CD4-positive, alpha-beta T cell treated with Interleukin-21 for 1 hour (primary cell): ENCODE measurements at places on chromosomes 1 and 21.

- DNase-seq = no peak
Observed at GRCh38 chr1:35488336-35488735, 68.9 kb downstream of the KIAA0319L start.

GRCh38 chr1:155195201-155196102, 12.2 kb downstream of the THBS3 start:
- DNase-seq = no peak

- DNase-seq = no peak
Observed at GRCh38 chr21:15875286-15875685, 145.5 kb downstream of the USP25 start.

- DNase-seq = no peak
Observed at GRCh38 chr1:53348486-53349368, 20.9 kb upstream of the LRP8 start.

DNA sequence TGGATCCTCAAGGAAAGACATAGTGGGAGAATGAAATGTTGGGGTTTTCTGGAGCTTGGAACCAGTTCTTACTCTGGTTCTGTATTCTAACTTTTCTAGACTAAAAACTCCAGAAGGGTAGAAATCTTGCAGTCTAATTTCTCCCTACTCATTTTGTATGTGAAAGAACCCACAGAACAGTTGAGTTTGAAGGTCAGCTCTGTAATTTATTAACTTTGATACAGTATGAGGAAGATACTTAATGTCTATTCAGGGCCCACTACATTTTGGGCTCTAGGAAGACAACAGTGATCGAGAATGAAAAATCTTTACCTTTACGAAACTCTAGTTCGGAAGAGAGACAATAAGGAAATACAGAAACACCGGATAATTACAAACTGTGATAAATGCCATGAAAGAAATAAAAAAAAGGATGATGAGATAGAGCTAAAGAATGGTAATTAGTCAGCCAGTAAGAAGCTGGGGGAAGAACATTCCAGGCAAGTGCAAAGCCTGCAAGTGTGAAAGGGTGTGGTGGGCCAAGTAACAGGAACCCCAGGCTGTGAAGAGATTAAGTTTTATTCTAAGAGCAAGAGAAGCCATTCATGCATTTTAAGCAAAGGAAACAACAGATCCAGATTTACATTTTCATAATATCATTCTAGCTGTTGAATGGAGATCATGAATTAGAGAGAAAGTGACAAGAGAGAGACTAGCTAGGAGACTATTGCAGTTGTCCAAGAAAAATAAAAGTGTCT, 159.9 kb upstream of the HMCN1 start:
- no peak for DNase-seq

- no peak for DNase-seq
Observed at GRCh38 chr21:44759628-44760285, 41.9 kb downstream of the UBE2G2 start.

DNA sequence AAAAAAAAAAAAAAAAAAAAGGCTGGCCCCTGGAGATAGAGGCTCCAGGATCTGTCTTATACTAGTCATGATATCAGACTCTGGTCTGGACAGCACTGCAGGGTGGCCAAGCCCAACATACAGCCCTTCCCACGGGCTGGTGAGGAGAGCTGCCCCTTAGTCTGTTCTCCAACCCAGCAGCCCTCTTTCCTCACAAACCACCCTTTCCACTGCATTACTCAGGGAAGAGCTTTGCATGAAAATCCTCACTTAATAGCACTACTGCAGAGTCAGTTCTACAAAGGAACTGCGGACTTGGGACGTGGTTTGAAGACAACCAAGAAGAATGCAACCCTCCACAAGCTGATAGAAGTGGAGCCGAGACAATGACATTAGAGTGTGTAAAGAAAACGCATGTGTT, 5.7 kb downstream of the BCAR3 start:
- no peak for DNase-seq
